ENCODE measurements at places on chromosomes 11 and 22. TPM values are rescaled to one million over a fixed set of nuclear protein-coding genes. Genes with fewer than 3 reads are reported as not detected.

GRCh38 chr11:118659953-118660680, 19.3 kb downstream of the TREH start:
- H3K27ac ChIP-seq = no peak overlapping the region
- no peak overlapping the region for H3K4me3 ChIP-seq
- H3K4me1 ChIP-seq = peaks cover 7% of the 10 kb centered on the region
- no peak for DNase-seq
- H3K36me3 ChIP-seq = no peaks in the 10 kb centered on the region

- no peak overlapping the region for H3K4me3 ChIP-seq
- H3K4me1 ChIP-seq = peaks cover 47% of the 10 kb centered on the region
- DNase-seq = no peak
These were observed 25.6 kb downstream of the ARRB1 start for GRCh38 chr11:75325713-75326438.

- H3K36me3 ChIP-seq = peaks cover 21% of the 10 kb centered on the region
- H3K4me1 ChIP-seq = peaks cover 63% of the 10 kb centered on the region
- no peaks in the 10 kb centered on the region for H3K27me3 ChIP-seq
- H3K27ac ChIP-seq = peak overlapping the region; percentile 76
- H3K4me3 ChIP-seq = peak overlapping the region; percentile 99
These were observed 263 bp downstream of the EHD1 start for GRCh38 chr11:64878223-64878493.

- no peaks in the 10 kb centered on the region for H3K36me3 ChIP-seq
- no peak overlapping the region for H3K27ac ChIP-seq
These were observed 1432.4 kb downstream of the FAM181B start for GRCh38 chr11:81301166-81301830.

The C11orf87 gene
- not detected for total RNA-seq

GRCh38 chr11:132115454-132115853, 745.0 kb downstream of the NTM start:
- DNase-seq = no peak
- H3K4me1 ChIP-seq = no peaks in the 10 kb centered on the region
- no peak overlapping the region for H3K27ac ChIP-seq
- H3K27me3 ChIP-seq = no peaks in the 10 kb centered on the region
- no peak overlapping the region for H3K4me3 ChIP-seq
- no peaks in the 10 kb centered on the region for H3K36me3 ChIP-seq

DNA sequence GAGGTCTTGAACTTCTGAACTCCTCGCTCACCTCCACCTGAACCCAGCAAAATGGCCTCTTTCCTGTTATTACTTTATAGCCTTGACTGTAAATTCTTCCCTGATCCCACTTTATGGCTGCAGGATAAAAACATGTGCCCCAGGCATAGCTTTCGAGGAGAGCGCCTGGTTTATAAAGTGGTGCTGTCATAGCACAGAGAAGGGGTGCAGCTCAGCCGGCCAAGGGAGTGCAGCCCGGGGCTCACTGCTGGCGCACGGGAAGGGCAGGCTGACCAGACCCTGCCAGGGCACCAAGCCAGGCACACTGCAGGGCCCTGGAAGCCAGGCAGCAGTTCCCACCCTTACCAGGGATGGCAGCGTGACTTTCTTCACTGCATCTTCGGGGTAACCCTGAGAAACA, 50.9 kb downstream of the ISX start:
- no peak overlapping the region for H3K27ac ChIP-seq
- no peaks in the 10 kb centered on the region for H3K27me3 ChIP-seq
- no peaks in the 10 kb centered on the region for H3K36me3 ChIP-seq
- no peaks in the 10 kb centered on the region for H3K4me1 ChIP-seq

DNA sequence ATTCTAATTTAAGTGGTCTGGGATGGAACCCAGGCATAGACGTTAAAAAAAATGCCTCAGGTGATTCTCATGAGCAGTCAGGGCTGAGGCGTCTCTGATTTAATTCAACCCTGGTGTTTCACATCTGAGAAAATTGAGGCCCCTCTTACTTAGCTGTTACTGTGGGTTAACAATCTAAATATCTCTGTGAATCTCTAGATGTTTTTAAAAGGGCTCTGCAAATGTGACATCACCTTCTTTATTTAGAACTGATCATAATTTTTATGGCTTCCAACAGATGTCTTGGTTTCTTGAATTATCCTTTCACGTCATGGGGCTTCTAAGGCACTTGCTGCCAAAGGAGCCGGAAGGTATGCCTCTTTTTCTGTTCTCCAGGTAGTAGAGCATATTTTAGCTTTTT, 76.1 kb upstream of the LIN7C start:
- H3K4me3 ChIP-seq = no peak overlapping the region
- no peaks in the 10 kb centered on the region for H3K4me1 ChIP-seq
- no peak overlapping the region for H3K27ac ChIP-seq
- H3K36me3 ChIP-seq = no peaks in the 10 kb centered on the region

The OR2AG2 gene
- not detected for total RNA-seq

DNA sequence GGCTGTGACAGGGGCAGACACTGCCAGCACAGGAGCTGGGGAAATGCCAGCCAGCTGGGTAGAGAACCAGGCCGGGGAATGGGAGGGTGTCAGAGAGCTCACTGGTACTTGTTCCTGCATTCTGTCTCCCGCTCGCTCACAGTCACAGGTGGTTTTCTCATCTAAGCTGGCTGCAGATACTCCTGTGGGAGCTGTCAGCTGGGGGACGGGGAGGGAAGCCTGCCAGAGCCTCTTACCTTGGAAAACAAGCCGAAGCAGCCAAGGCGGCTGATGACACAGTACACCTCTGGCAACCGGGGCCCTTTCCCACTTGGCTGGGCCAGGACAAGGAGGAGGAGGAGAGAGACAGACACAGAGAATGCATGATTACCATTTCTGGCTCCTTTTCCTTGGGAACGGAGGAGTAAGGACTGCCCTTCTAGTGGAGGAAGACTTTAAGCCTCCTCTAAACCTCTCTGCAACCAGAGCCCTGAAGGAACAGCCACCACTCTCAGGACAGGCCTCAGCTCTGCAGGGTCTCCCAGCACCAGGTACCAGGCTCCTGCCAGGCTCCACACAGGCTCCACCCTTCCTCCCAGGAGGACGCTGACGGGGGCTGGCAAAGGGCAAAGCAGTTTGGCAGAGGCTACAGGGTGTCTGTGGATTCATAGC, 25.1 kb downstream of the RPL27A start:
- no peak overlapping the region for H3K4me3 ChIP-seq
- no peak overlapping the region for H3K27ac ChIP-seq
- H3K4me1 ChIP-seq = no peaks in the 10 kb centered on the region
- H3K36me3 ChIP-seq = no peaks in the 10 kb centered on the region

DNA sequence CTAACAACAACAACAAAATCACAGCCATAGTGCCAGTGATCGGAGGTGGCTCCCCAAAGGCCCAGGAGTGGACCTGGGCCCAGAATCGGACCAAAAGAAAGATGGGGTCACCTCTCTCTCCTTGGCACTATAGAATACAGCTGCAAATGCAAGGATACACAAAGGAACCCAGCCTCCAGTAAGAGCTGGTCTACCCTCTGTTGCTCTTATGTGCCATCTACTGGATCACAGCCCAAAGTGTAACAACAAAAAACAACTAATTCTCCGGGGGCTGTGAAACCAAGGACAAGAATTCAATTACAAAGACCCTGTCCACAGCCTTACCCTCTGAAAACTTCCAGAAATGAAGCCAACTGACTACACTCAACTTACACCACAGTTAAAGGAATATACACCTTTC, 21.6 kb downstream of the OR8G5 start:
- DNase-seq = no peak
- no peak overlapping the region for H3K4me3 ChIP-seq
- no peak overlapping the region for H3K27ac ChIP-seq
- no peaks in the 10 kb centered on the region for H3K36me3 ChIP-seq

The CCDC34 gene
- total RNA-seq = 22.4 TPM

DNA sequence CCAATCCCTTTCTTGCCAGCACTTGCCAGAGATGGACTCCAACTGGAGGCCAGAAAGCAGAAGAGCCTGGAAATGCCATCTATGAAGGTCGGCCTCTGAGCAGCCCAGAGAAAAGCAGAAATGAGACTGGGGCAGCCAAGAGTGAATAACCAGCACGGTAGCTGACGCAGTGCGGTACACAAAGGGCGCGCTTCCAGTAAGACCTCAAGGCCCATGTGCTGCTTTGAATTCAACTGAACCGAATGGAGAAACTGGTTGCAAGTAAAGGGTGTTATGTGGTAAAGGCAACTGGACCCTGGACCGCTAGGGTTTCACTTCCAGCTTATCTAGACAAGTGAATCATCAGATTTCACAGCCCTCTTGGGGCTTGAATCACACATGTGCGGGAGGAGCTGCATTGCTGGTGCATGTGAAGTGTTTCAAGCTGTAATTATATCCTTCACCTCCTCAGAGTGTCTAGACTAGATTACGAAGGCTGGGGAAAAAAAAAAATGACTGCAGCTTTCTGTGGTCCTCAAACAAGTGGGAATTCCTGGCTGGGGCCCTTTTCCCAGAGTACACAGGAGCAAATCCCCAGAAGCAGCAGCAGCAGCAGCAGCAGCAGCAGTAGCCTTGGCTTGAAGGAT, 128.9 kb downstream of the CCDC34 start:
- no peaks in the 10 kb centered on the region for H3K36me3 ChIP-seq
- no peaks in the 10 kb centered on the region for H3K27me3 ChIP-seq
- no peak overlapping the region for H3K4me3 ChIP-seq
- no peak for DNase-seq
- no peaks in the 10 kb centered on the region for H3K4me1 ChIP-seq
- no peak overlapping the region for H3K27ac ChIP-seq

- no peak overlapping the region for H3K4me3 ChIP-seq
- DNase-seq = peak; percentile 62
- no peak overlapping the region for H3K27ac ChIP-seq
- H3K4me1 ChIP-seq = peaks cover 6% of the 10 kb centered on the region
- no peaks in the 10 kb centered on the region for H3K36me3 ChIP-seq
- H3K27me3 ChIP-seq = peaks cover 7% of the 10 kb centered on the region
These were observed 25.6 kb upstream of the TH start for GRCh38 chr11:2196970-2197770.

DNA sequence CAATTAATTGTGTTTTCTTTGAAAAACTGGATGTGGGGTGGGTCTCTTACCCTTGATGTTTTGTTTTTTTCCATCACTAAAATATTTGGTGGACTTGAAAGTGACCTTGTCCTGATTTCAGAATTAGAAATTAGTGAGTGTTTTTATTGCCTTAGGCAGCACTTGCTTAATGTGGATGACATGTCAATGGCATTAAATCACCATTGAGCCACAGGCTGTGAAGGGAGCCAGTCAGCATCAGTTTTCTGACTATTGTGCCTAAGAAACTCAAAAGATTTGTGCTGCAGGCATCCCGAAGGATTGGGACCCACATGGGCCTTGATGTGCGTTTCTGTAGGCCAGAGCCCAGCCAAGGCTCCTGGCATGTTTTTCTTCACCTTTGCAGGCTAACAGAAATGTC, 53.8 kb downstream of the SWAP70 start:
- H3K36me3 ChIP-seq = no peaks in the 10 kb centered on the region
- H3K27me3 ChIP-seq = no peaks in the 10 kb centered on the region

All from CD8-positive, alpha-beta memory T cell (primary cell).